ENCODE measurements at places on chromosomes 13 and 19. TPM values are rescaled to one million over a fixed set of nuclear protein-coding genes. Genes with fewer than 3 reads are reported as not detected.
A peak's percentile ranks its signal among the peaks of the same experiment; 100 is the strongest.

Gene ZNF665
- 3.7 TPM for total RNA-seq

DNA sequence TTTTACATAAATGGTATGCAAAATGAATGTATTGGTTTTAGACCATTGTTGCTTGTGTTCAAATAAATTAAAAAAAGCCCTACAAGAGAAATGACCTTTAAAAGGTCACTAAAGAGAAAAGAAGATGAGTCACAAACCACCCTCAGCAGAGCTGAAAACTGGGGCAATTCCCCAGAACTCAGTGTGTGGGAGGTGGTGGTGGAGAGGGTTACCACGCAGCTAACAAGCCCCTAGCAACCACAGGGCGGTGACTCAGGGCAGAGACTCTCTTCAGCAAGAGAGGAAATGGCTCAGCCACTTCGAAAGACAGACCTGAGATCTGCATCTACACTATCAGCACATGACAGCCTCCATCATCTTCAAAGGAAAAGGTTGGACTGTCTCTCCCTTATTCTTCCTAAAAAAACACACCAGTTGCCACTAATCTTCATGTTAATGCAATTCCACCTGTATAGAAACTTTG lies 29.4 kb upstream of the NDFIP2 start:
- H3K4me1 ChIP-seq = no peaks in the 10 kb centered on the region
- no peaks in the 10 kb centered on the region for H3K36me3 ChIP-seq
- DNase-seq = peak; percentile 42
- no peaks in the 10 kb centered on the region for H3K27me3 ChIP-seq

GRCh38 chr13:44318161-44318560 lies 55.5 kb upstream of the SERP2 start:
- H3K27me3 ChIP-seq = no peaks in the 10 kb centered on the region
- peaks cover 6% of the 10 kb centered on the region for H3K36me3 ChIP-seq
- DNase-seq = no peak
- no peaks in the 10 kb centered on the region for H3K4me1 ChIP-seq
- H3K27ac ChIP-seq = no peak overlapping the region
- no peak overlapping the region for H3K4me3 ChIP-seq

DNA sequence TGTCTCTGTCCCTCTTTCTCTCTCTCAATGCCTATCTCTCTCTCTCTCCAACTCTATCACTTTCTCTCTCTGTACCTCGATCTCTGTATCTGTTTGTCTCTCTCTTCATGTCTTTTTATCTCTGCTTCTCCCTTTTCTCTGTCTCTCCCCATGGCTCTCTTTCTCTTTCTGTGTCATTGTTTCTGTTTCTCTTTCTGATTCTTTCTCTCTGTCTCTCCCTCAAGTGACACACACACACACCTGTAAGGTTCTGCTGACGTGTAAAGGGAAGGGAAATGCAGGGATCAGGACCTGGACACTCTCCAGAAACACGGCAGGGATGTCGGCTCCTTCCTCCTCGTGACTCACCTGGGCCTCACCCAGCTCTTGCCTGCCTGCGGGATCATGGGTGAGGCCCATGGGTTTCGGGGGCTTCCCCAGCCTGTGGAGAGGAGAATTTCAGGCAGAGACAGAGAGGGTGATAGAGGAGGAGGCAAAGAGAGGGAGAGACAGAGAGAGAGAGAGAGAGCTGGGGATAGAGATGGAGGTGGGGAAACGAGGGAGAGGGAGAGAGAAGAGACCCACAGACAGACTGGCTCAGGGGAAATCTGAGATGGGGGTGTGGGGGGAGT lies 5.4 kb upstream of the PLAUR start:
- no peak overlapping the region for H3K4me3 ChIP-seq
- H3K27me3 ChIP-seq = no peaks in the 10 kb centered on the region
- no peak overlapping the region for H3K27ac ChIP-seq

GRCh38 chr19:35444735-35445134 lies 3.3 kb upstream of the FFAR2 start:
- no peak for DNase-seq
- no peaks in the 10 kb centered on the region for H3K27me3 ChIP-seq

DNA sequence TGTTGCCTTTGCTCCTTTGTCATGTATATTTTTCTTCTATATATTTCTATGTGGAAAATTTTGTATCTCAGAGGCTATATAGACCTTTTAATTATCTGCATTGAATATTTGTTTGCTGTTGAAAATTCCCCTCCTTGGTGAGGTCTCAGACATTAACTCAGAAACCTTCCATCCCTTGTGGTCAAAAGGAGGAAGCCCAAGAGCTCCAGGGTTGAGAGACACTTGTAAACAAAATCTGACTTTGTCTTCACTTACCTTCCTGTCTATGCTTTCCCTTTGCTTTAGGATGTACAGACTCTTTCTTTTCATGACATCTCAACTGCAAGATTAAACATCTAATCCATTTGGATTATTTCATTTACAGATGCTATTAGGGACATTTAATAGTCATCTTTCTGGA lies 157.5 kb downstream of the PCDH20 start:
- no peaks in the 10 kb centered on the region for H3K4me1 ChIP-seq
- DNase-seq = no peak
- H3K36me3 ChIP-seq = no peaks in the 10 kb centered on the region
- no peak overlapping the region for H3K4me3 ChIP-seq
- no peak overlapping the region for H3K27ac ChIP-seq

GRCh38 chr19:29927944-29928625 lies 14.0 kb upstream of the URI1 start:
- H3K27me3 ChIP-seq = no peaks in the 10 kb centered on the region
- peak; percentile 63 for DNase-seq
- H3K27ac ChIP-seq = no peak overlapping the region
- no peak overlapping the region for H3K4me3 ChIP-seq

Gene KASH5
- total RNA-seq = 0.39 TPM

DNA sequence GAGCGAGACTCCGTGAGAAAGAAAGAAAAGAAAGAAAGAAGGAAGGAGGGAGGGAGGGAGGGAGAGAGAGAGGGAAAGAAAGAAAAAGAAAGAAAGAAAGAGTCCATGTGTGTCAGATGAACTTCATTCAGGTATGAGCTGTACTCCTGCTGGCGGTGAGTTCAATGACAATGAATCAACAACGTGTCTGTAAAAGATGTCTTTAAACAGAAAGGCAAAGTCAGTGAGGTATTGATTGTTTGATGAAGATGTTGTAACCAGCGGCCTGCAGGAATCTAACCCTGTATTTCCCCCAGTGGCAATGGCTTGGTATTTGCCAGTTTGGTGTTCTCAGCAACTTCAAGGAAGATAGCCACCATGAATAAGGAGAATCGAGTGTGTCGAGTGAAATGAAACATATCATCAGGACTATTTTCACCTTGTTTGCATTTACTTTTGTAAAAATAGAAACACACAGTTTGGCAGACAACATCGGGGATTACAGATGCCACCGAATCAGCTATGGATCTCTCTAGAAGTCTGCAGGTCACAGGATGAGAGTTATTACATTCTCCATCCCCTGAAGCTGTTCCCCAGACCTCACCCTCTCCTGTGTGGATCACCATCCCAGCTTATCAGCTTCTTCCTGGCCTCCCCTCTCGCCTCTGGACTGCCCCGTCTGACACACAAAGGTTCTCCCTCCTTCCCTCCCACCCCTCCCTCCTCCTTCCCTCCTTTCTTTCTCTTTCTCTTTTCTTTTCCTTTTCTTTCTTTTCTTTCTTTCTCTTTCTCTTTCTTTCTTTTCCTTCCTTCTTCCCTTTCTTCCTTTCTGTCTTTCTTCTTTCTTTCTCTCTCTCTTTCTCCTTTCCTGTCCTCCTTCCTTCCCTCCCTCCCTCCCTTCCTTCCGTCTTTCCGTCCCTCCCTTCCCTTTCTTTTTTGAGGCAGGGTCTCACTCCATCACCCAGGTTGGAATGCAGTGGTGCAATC lies 8.2 kb upstream of the SBK3 start:
- H3K27me3 ChIP-seq = no peaks in the 10 kb centered on the region
- H3K4me1 ChIP-seq = peaks cover 8% of the 10 kb centered on the region
- no peak for DNase-seq
- no peaks in the 10 kb centered on the region for H3K36me3 ChIP-seq
- no peak overlapping the region for H3K4me3 ChIP-seq
- no peak overlapping the region for H3K27ac ChIP-seq

Gene VSTM1
- total RNA-seq = 0.48 TPM

GRCh38 chr19:56119582-56119978 lies 1.5 kb downstream of the ZNF787 start:
- H3K4me1 ChIP-seq = peaks cover 2% of the 10 kb centered on the region
- H3K36me3 ChIP-seq = peaks cover 11% of the 10 kb centered on the region
- no peak for DNase-seq
- H3K27ac ChIP-seq = no peak overlapping the region
- no peaks in the 10 kb centered on the region for H3K27me3 ChIP-seq

GRCh38 chr19:41542622-41543021 lies 33.3 kb upstream of the CEACAM21 start:
- no peak for DNase-seq
- H3K4me3 ChIP-seq = no peak overlapping the region
- no peaks in the 10 kb centered on the region for H3K4me1 ChIP-seq
- no peaks in the 10 kb centered on the region for H3K27me3 ChIP-seq
- H3K27ac ChIP-seq = no peak overlapping the region

Gene ZNF534
- total RNA-seq = not detected

Gene DLL3
- total RNA-seq = 2.4 TPM

- H3K4me3 ChIP-seq = no peak overlapping the region
- no peaks in the 10 kb centered on the region for H3K4me1 ChIP-seq
- H3K27ac ChIP-seq = no peak overlapping the region
- H3K27me3 ChIP-seq = no peaks in the 10 kb centered on the region
- H3K36me3 ChIP-seq = no peaks in the 10 kb centered on the region
Observed at GRCh38 chr13:99944606-99945005, 27.0 kb downstream of the ZIC5 start.

Gene RB1
- total RNA-seq = 20.5 TPM

GRCh38 chr13:45565331-45565730 lies 50.2 kb downstream of the ERICH6B start:
- no peaks in the 10 kb centered on the region for H3K27me3 ChIP-seq
- DNase-seq = no peak
- no peak overlapping the region for H3K4me3 ChIP-seq
- H3K36me3 ChIP-seq = peaks cover 15% of the 10 kb centered on the region
- H3K27ac ChIP-seq = no peak overlapping the region

GRCh38 chr19:30338041-30338456 lies 34.1 kb upstream of the ZNF536 start:
- H3K4me3 ChIP-seq = no peak overlapping the region
- no peaks in the 10 kb centered on the region for H3K4me1 ChIP-seq
- no peak for DNase-seq
- no peaks in the 10 kb centered on the region for H3K27me3 ChIP-seq
- no peaks in the 10 kb centered on the region for H3K36me3 ChIP-seq
- no peak overlapping the region for H3K27ac ChIP-seq

Gene MAP4K1
- total RNA-seq = 25.7 TPM

Gene OR10H1
- total RNA-seq = not detected

DNA sequence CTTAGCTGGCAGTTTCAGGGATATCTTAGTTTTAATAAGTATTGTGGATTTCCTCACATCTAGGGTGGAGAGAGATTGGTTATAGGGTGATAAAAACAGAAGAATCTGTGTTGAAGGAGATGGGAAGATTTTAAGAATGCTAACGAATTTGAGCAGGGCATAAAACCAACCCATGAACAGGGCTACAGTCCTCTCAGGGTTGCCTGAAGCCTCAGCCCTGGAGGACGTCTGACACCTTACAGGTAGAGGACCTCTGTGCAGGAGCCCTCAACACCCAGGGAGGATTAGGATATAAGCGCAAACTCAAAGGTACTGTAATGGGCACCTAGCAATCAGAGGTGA lies 461 bp upstream of the WASF3 start:
- H3K4me3 ChIP-seq = peak overlapping the region; percentile 68
- H3K4me1 ChIP-seq = peaks cover 2% of the 10 kb centered on the region
- no peak overlapping the region for H3K27ac ChIP-seq
- DNase-seq = no peak
- no peaks in the 10 kb centered on the region for H3K36me3 ChIP-seq
- no peaks in the 10 kb centered on the region for H3K27me3 ChIP-seq

Gene CACNA1A
- total RNA-seq = 7.9 TPM
